ENCODE measurements at places on chromosomes 16 and 17.

GRCh38 chr16:83954577-83955016, 1.6 kb downstream of the OSGIN1 start:
- peak; percentile 61 for DNase-seq

GRCh38 chr17:33178681-33179080, 114.4 kb downstream of the ASIC2 start:
- no peak for DNase-seq

DNA sequence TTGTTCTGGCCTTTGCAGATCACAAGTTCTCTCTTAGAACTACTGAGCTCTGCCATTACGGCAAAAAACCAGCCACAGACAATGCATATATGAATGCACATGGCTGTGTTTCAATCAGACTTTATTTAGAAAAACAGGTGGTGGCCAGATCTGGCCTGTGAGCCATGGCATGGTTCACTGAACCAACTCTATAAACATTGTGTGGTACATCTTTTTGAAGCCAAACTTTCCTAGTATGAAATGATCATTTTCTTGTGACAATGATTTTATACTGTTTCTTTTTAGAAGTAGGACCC, 65.9 kb upstream of the AMZ2 start:
- no peak for DNase-seq

GRCh38 chr17:60941028-60941427, 263.4 kb downstream of the BCAS3 start:
- peak; percentile 44 for DNase-seq

DNA sequence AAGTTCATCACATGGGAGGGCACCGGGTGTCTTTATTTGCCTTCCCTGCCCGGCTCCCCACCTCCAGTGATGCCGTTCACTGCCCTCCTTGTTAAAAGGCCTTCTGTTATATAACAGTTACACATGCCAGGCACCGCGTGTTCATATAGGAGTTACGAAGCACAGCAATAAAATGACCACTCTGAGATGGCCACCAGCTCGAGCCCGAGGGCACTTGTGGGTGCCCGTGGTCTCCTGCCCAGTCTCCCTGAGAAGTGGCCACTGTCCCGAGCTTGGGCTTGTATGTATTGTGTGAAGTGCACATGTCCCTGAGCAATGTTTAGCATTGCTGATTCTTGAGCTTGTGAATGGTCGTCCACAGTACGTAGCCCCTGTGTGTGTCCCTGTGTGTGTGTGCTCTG, 355.6 kb downstream of the SEC14L1 start:
- DNase-seq: no peak

All from Right ventricle myocardium superior (tissue), 1 donor.